Body of pancreas (tissue), 4 donors: ENCODE measurements at places on chromosomes 7 and 10.

GRCh38 chr10:124644771-124645415 is 99.3 kb downstream of the FAM53B start:
- H3K4me1 ChIP-seq, result peaks cover 28% of the 10 kb centered on the region
- H3K36me3 ChIP-seq, result no peaks in the 10 kb centered on the region
- H3K27me3 ChIP-seq, result no peaks in the 10 kb centered on the region
- H3K4me3 ChIP-seq, result no peak overlapping the region
- DNase-seq, result no peak

GRCh38 chr7:8014399-8014798 is 45.8 kb downstream of the GLCCI1 start:
- no peaks in the 10 kb centered on the region for H3K27me3 ChIP-seq
- no peaks in the 10 kb centered on the region for H3K36me3 ChIP-seq
- peaks cover 10% of the 10 kb centered on the region for H3K4me1 ChIP-seq
- no peak overlapping the region for H3K4me3 ChIP-seq

DNA sequence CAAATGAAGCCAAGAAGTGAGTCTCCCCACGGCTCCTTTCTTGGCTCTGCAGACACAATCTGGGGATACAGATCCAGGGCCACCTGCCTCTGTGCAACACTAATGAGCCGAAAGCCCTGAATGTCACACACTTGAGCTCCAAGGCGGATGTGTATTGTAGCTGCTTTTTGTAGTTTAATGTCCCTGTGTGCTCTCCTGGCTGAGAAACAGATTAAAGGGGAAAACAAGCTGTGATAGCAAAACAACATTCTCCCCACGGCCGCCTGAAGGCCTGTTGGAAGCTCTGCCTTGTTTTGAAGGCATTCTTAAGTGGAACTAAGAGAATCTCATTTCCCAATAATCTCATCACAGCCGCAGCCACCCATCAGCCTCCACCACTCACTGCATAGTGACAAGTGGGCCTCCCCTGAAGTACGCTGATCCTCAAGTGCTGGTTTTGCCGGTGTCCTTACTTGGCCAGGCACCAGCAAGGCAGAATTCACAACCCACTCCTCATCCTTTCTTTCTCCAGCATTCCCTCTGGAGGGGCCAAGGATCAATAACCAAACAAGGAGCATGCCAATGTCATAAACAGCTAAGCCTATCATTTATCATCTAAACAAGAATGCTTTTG is 44.4 kb upstream of the AMPH start:
- H3K36me3 ChIP-seq, result no peaks in the 10 kb centered on the region
- no peaks in the 10 kb centered on the region for H3K4me1 ChIP-seq
- no peak overlapping the region for H3K4me3 ChIP-seq
- no peaks in the 10 kb centered on the region for H3K27me3 ChIP-seq
- no peak for DNase-seq
- H3K27ac ChIP-seq, result no peak overlapping the region

DNA sequence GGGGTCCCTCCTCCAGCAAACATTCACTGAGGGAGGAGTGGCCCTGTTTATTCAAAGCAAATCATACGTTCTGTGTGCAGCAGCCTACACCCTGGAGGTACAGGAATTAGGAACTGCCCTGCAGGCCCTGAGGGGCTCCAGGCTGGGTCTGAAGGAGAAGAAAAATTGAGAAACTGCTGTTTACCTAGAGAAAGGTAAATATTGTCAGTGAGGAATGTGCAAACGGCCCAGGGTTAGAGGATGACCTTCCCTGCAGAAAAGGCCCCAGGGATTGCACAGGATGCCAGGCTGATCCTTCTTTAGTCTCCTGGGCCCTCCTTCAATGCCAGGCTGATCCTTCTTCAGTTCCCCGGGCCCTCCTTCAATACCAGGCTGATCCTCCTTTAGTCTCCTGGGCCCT is 5.7 kb downstream of the CALML5 start:
- DNase-seq, result peak; percentile 3
- no peaks in the 10 kb centered on the region for H3K36me3 ChIP-seq
- no peak overlapping the region for H3K27ac ChIP-seq
- H3K27me3 ChIP-seq, result no peaks in the 10 kb centered on the region
- H3K4me1 ChIP-seq, result peaks cover 17% of the 10 kb centered on the region
- H3K4me3 ChIP-seq, result no peak overlapping the region

GRCh38 chr10:132399117-132400035 is 2.4 kb downstream of the PWWP2B start:
- H3K27me3 ChIP-seq, result no peaks in the 10 kb centered on the region
- DNase-seq, result peak; percentile 94
- H3K36me3 ChIP-seq, result no peaks in the 10 kb centered on the region
- H3K4me1 ChIP-seq, result peaks cover 84% of the 10 kb centered on the region

- no peak for DNase-seq
- no peaks in the 10 kb centered on the region for H3K36me3 ChIP-seq
- H3K4me3 ChIP-seq, result no peak overlapping the region
- no peaks in the 10 kb centered on the region for H3K27me3 ChIP-seq
- no peak overlapping the region for H3K27ac ChIP-seq
- no peaks in the 10 kb centered on the region for H3K4me1 ChIP-seq
Measured at GRCh38 chr7:5614600-5614999, 166.9 kb downstream of the RNF216 start.

DNA sequence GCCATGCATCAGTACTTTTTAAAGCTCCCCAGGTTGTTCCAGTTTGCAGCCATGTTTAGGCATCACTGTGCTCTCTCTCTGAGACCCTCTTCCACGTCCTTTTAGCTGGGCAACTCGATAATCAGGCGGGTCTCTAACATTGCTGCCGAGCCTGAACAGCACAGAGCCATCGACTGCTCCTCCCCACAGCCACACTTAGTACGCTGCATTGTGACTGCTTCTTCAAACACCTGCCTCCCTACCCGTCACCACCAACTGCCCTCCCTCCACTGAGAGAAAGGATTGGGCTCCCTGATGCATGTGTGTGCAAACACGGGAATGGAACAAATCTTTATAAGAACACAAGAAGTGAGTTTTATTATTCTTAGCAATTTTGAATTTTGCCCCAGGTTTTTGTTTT is 11.4 kb upstream of the TACR2 start:
- no peak overlapping the region for H3K4me3 ChIP-seq
- H3K4me1 ChIP-seq, result peaks cover 9% of the 10 kb centered on the region
- no peak overlapping the region for H3K27ac ChIP-seq
- no peaks in the 10 kb centered on the region for H3K27me3 ChIP-seq

- DNase-seq, result no peak
- H3K27me3 ChIP-seq, result no peaks in the 10 kb centered on the region
- no peaks in the 10 kb centered on the region for H3K36me3 ChIP-seq
- H3K27ac ChIP-seq, result no peak overlapping the region
Measured at GRCh38 chr7:99292127-99292526, 19.5 kb downstream of the MYH16 start.

DNA sequence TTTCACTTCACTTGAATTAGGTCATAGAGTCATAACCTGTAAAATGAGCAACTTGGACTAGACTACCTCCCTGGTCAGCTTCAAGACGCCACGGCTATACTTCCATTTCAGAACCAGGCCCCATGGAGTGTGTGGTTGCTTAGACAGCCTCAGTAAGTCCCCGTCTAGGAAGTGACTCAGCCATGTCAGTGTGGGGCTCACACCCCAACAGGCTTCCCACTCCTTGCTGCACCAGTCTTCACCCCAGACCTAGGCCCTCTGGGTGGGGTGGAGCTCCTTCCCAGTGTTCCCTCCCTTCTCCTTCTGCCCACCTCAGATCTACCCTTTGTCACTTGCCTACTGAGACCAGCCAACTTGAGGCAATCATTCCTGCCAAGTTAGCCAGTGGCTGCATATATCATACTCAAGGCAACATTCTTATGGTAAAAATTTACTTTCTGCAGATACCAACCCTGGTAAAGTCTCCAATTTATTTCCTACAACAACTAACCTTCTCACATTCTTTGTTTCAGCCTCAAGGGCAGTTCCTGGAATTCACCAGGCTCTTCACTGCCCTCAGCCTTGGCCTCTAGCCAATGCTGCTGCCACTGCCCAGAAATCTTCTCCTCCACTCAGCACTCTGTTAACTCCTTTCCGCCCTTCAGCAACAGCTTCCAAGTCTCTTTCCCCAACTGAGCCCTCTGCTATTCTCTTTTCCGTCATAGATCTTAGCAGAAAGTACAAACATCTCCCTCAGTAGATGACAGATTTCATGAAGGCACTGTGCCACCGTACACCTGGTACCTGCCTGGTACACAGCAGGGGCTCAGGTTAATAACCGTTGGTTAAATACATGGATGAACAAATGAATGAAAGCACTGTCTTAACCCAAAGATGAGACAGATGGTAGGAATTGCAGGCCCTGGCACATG is 31.3 kb upstream of the ZNRF2 start:
- H3K36me3 ChIP-seq, result no peaks in the 10 kb centered on the region
- no peaks in the 10 kb centered on the region for H3K27me3 ChIP-seq
- peak overlapping the region; percentile 85 for H3K27ac ChIP-seq
- peaks cover 62% of the 10 kb centered on the region for H3K4me1 ChIP-seq
- H3K4me3 ChIP-seq, result no peak overlapping the region

DNA sequence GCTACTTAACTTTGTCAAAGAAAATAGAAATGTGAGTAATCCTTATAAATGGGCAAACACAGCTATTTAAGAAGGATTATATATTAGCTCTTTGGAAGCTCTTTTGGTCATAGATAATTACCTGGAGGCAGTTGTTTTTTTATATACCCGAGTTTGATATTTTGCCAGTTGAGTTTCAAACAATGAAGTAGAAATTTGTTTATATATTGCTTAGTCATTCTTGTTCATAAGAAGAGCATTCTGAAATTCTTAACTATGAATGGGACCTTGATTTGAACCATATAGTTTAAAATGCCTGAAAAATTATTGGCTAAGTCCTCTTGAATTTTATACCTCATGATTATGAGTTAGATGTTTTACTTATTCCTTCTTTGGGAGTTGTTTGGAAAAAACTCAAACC is 36.4 kb downstream of the MINPP1 start:
- no peak overlapping the region for H3K27ac ChIP-seq
- no peaks in the 10 kb centered on the region for H3K36me3 ChIP-seq
- no peak for DNase-seq
- no peak overlapping the region for H3K4me3 ChIP-seq

DNA sequence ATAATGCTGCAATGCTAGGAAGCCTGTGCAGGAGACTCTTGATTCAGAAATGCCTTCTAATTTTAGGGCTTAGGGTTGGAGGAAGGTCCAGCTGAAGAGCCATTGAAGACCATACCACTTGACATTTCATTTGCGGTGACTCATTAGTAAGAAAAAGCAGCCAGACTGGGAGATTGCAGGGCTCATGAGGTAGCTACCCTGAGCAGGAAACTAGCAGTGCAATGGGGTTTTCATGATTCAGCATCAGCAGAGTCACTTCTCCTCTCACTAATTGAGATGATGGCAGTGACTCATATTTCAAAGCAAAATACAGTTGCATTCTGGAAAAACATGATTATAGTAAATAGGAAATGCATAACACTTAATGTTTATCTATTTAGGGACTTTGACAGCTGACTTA is 434.1 kb downstream of the DNAJB9 start:
- H3K27me3 ChIP-seq, result no peaks in the 10 kb centered on the region
- DNase-seq, result no peak
- no peaks in the 10 kb centered on the region for H3K36me3 ChIP-seq
- H3K27ac ChIP-seq, result no peak overlapping the region
- no peaks in the 10 kb centered on the region for H3K4me1 ChIP-seq

- H3K27ac ChIP-seq, result no peak overlapping the region
- no peak for DNase-seq
- no peak overlapping the region for H3K4me3 ChIP-seq
- peaks cover 4% of the 10 kb centered on the region for H3K4me1 ChIP-seq
Measured at GRCh38 chr10:3530346-3530745, 254.7 kb downstream of the KLF6 start.

DNA sequence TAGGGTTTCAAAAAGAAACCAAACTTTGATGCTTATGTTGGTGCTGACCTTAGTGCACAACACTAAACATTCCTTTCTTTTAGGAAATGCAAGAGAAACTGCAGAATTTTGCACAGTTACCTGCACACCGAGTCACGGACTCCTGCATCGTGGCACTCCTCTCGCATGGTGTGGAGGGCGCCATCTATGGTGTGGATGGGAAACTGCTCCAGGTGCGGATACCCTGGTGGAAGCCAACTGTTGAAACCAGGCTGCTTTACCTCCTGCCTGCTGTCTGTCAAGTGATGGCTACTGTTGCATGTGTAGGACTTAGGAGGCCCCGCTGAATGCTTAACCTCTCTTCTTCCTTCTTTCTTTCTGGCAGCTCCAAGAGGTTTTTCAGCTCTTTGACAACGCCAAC is 11.7 kb downstream of the CASP2 start:
- no peak overlapping the region for H3K27ac ChIP-seq
- H3K27me3 ChIP-seq, result no peaks in the 10 kb centered on the region
